Epithelial cell of proximal tubule (primary cell): ENCODE measurements at places on chromosomes 13 and 19. TPM values are rescaled to one million over a fixed set of nuclear protein-coding genes. Genes with fewer than 3 reads are reported as not detected.

The WDR62 gene
- 12.7 and 20.7 TPM in 2 replicates for total RNA-seq

- DNase-seq: no peak
Measured at GRCh38 chr13:81203783-81204182, 862.9 kb upstream of the SPRY2 start.

DNA sequence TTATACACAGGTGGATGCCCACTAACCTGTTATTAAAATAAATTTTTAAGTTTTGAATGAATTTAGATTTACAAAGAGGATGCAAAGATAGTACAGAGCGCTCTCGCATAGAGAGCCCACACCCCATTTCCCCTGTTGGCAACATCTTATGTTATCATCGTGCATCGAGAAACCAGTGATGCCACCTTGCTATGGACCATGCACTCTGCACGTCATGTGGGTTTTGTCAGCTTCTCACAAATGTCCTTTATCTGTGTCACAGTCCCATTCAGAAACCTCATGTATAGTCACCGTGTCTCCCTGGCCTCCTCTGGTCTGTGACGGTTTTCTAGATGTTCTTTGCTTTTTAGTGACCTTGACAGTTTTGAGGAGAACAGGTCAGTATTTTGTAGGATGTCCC, 60.0 kb downstream of the ING1 start:
- DNase-seq: no peak

GRCh38 chr13:24851546-24851945, 87.6 kb downstream of the RNF17 start:
- no peak for DNase-seq

The HIPK4 gene
- total RNA-seq: not detected in 2 replicates

The DYRK1B gene
- 5.7 and 15.5 TPM in 2 replicates for total RNA-seq

The TMPRSS9 gene
- total RNA-seq: not detected in 2 replicates

- no peak for DNase-seq
Measured at GRCh38 chr13:111153977-111154332, 38.8 kb downstream of the ARHGEF7 start.
